ENCODE measurements at places on chromosomes 2 and 18.
A peak's percentile ranks its signal among the peaks of the same experiment; 100 is the strongest.

DNA sequence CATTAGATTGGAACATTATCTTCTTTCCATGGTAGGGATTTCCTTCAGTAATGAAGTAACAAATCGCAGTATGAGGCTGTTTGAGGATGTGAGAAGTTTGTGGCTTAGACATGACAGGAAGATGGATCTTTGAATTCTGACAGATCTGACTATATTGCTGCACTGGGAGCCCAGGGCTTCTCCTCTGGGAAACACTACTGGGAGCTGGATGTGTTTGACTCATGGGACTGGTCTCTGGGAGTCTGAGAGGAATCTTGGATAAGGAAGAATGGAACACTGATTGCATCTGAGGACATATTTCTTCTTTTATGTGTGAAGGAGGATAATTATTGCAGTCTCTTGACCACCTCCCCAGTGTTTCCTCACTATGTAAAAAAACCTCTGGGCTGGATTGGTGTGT is 77.2 kb upstream of the ST6GAL2 start:
- DNase-seq, result no peak

GRCh38 chr2:142980246-142981068 is 103.0 kb downstream of the KYNU start:
- DNase-seq, result peak; percentile 7

DNA sequence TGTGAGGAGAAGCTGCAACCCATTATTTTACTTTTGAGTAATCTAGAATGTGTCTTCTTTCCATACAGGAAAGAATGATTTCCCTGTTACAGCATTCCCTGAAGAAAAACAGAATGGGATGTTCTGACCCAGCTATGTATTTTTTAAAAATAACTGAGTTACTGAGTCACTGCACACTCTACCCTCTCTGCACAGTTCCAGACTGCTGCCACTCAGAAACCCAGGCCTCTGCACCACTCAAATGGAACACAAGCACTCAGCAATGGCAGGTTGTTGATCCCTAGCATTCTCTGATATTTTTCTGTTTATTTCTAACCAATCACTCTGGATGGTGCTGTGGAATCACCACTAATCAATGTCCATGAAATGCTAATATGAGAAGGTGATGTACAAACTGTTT is 1300.0 kb upstream of the FAM98A start:
- DNase-seq, result no peak

- no peak for DNase-seq
These were observed 27.9 kb upstream of the PTMA start for GRCh38 chr2:231680285-231680991.

- no peak for DNase-seq
These were observed 76.2 kb upstream of the TWIST2 start for GRCh38 chr2:238771639-238772038.

- DNase-seq, result no peak
These were observed 140.1 kb downstream of the STK39 start for GRCh38 chr2:168107322-168107721.

DNA sequence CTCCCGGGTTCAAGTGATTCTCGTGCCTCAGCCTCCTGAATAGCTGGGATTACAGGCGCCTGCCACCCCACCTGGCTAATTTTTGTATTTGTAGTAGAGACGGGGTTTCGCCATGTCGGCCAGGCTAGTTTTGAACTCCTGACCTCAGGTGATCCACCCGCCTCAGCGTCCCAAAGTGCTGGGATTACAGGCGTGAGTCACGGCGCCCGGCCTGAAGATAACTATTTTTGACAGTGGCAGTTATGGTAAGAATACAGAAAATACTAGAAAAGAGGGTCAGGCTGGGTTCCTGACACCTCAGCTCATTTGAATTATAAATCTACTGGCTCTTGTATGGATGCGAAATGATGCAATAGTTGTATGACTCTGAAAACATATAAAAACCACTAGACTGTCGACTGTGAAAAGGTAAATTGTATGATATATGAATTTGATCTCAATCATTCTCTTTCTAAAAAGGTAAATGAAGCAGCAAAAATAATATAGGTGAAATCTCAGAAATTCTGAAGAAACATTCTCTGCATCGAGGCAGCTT is 11.1 kb upstream of the DGKD start:
- DNase-seq, result no peak

- no peak for DNase-seq
These were observed 16.3 kb upstream of the SNED1 start for GRCh38 chr2:240981871-240982800.

- no peak for DNase-seq
These were observed 126.6 kb upstream of the PPP1CB start for GRCh38 chr2:28624793-28625701.

DNA sequence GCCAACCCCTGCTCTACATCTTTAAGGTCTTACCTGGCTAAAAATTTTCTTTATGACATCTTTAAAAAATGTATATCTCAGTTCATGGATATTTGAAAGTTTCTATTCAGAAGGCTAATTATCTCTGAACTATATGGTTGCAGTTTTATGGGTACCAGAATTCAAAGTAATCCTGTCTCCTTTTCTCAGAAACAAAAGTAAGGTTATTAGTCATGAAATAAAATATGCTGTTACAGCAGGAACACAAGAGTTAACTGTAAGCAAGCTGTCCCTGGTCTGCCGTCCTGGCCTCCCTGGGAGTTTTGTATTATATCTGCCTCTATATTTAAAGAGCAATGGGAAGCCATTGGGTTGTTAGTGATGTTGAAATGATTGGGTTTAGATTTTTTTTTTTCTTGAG is 34.0 kb downstream of the SLC4A1AP start:
- no peak for DNase-seq

DNA sequence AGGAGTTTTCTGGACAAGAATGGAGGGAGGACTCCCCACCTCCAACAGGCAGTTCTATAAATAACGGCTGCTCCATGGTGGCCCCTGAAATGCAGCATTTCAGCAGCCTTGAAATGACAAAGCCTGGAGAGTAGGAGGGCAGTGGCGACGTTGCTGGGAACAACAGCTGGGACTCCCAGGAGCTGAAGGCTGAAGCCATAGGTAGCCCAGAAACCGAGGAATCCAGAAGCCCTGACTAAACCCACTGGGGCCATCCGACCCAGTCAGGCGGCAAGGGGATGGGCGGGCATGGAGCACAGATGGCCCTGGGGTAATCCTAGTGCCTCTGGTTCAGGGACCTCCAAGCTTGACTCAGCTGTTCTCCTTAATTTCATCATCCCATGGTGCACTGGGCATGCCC is 9.0 kb downstream of the PRKAG3 start:
- DNase-seq, result no peak

GRCh38 chr2:21939967-21940366 is 816.2 kb downstream of the TDRD15 start:
- no peak for DNase-seq

DNA sequence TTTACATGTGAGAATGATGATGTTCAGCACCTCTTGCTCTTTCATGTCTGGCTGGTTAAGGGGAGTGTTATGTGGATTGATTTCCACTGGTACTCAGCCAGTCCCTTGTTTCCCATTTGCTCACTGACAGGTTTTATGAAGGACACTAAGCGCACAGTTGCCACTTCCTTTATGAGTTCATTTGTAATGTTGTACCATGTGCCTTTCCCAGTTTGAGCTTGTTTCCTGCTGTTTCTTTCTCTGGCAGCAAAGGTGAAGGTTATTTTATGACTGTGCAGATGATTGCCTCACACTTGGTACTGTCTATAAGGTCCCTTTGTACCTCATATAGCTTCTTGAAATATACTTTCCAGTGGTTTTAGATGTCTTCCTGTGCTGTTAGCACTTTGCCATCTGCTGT is 1700.5 kb upstream of the TMEFF2 start:
- DNase-seq, result no peak

DNA sequence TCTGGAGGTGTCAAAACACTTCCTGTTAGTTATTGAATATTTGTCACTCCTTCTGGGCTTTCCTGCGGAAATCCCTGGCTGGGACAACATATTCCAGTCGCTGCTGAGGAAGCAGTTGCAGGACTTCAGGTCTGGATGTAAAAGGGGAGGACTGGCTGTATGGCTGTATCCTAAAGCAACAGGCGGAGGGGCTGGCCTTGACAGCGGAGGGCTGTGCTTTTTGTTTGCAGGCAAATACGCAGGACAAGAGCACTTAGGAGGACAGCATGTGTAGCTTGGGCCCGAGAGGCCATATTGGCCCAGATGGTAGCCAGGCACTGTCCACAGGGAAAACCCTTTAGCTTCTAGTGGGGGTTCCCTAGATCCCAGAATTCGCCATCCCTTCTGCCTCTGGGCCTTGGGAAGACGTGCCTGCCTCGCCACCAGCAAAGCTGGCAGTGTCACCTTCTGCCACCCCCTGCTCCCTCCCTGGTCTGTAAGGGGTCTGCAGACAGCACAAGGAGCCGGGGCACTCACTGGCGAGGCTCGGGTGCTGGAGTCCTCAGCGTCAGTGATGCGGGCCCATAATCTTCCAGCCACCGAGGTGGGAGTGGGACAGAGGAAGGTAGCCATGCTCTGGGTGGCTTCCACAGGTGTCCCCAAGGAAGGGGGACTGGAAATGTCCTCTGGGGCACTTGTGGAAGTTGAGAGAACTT is 6.7 kb downstream of the NPPC start:
- no peak for DNase-seq

DNA sequence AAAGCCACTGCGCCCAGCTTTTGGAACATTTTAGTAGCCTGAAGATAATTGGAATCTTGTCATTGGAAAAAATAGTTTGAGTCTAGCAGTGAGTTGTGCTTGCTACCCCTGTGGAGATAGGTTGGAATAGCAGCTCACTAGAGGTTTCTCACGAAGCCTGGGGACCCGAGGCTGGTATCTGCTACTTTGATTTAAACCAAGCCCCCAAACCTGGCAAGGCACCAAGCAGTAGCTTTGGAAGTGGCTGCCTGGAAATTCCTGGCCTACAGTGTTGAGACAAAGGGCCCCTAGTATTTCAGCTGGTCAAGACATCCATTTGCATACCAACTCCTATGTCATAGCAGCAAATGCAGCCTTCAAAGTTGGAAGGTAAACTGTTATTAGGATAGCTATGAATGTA is 42.1 kb downstream of the NOP58 start:
- DNase-seq, result no peak

DNA sequence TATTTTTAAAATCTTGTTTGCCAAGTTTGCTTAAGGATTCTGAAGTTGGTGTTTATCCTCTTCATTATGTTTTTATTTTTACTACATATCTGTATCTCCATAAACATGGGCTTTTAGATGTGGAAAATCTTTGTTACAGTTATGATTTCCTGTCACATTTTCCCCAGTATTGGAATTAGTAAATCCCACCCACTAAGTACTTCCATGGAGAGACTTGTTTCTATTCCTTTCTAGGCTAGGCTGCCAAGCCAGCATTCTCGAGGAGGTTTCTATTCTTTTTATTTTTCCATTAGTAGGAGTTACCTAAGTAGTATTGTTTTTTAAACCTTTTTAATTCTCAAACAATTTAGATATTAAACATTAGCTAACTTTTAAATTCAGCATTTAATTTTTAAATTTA is 22.1 kb downstream of the PKP4 start:
- DNase-seq, result no peak

DNA sequence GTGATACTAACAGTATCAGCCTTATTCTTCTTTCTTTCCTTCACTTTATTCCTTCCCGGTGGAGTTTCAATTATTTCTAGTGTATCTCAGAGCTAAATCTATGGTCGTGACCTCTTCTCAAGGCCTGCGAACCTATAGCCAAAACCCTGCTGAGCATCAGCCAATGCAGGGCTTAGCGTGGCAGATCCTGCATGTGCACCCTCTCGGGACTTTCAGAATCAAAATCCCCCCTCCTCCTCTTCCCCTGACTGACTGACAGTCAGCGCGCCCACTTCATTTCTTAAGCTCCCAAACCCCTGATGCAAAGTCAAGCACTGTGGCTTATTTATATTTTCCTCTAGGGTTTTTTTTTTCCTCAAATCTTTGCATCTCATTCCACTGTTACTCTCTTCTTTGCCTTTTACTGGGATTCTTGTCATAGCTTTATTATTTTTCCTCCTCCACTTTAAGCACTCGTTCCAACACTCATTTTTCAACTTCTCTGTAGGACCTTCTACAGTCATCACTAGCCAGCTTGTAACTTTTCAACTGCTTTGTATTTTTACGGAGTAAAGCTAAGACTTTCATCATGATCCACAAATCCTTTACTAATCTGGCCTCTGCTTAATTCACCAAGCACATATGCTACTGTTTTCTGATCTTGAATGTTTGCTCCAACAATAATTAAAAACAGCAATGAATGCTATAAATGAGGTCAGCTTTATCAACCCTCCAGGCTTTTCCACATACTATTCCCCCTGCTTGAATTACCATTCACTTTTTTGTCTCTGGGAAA is 896.5 kb upstream of the PIK3C3 start:
- no peak for DNase-seq

- no peak for DNase-seq
These were observed 2.4 kb downstream of the OSBPL1A start for GRCh38 chr18:24395049-24395795.

- no peak for DNase-seq
These were observed 62.7 kb downstream of the ASB1 start for GRCh38 chr2:238489431-238489830.

- DNase-seq, result no peak
These were observed 82.6 kb downstream of the IKZF2 start for GRCh38 chr2:213068676-213069359.

DNA sequence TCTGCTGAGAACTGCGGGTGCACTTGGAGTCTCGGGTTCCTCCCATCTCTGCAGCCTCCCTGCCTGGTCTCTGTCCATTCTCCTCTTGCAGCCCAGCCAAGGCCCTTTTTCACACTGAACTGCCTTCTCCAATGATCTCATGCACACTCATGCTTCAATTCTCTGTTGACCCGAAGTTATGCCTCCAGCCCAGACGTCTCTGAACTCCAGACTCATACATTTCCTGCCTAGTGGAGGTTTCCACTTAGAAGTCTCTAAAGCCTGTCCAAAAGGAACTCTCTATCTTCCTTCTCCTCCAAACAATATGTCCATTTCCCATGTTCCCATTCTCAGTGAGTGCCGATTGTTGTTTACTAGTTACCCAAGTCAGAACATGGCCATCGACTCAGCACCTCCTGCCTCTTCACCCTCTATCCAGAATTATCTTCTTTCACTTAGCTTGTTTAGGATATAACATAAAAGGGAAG is 155.2 kb downstream of the IRS1 start:
- DNase-seq, result no peak

DNA sequence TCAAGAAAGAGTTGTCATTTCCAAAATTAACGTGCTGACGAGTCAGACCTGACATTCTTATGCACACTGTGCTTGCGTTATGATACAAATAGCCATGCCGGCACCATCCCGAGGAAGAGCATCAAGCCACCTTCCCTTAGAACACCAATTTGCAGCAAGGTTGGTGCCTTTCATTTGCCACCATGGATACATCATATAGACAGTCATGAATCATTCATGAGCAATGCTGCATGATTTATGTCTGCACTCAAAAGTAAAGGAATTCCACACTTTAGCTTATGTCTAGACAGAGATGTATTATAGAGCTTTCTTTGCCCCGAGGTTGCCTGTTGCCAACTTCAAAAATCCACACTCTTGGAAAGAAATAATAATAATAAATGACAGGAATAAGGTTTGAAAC is 166.9 kb downstream of the VWC2L start:
- no peak for DNase-seq

DNA sequence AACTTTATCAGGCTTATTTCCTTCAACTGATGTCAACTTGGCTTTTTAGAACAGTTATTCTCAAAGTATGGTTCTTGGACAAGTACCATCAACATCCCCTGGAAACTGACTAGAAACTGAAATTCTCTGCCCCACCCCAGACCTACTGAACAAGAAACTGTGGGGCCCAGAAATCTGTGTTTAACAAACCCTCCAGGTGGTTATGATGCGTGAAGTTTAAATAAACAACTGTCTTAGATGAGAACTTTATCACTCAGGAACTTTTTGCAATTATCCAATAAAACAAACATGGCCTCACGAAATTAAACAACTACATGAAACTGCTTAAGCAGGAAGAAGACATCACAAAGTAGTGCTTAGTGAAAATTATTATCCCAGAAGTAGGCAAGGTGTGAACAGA is 4.4 kb downstream of the HIBCH start:
- DNase-seq, result no peak

All from thymus (tissue), 14 donors.